NCI-H510A (cell line): ENCODE measurements at places on chromosomes 3 and 15.
A peak's percentile ranks its signal among the peaks of the same experiment; 100 is the strongest.

- no peak for DNase-seq
These were observed 207.7 kb downstream of the RYR3 start for GRCh38 chr15:33518421-33518820.

- DNase-seq: peak; percentile 81
These were observed at the start of gene P2RY1 for GRCh38 chr3:152834776-152835600. Gene P2RY1 (plus strand): TSS chr3:152835131. CDS start chr3:152835783, 652 bp downstream.

DNA sequence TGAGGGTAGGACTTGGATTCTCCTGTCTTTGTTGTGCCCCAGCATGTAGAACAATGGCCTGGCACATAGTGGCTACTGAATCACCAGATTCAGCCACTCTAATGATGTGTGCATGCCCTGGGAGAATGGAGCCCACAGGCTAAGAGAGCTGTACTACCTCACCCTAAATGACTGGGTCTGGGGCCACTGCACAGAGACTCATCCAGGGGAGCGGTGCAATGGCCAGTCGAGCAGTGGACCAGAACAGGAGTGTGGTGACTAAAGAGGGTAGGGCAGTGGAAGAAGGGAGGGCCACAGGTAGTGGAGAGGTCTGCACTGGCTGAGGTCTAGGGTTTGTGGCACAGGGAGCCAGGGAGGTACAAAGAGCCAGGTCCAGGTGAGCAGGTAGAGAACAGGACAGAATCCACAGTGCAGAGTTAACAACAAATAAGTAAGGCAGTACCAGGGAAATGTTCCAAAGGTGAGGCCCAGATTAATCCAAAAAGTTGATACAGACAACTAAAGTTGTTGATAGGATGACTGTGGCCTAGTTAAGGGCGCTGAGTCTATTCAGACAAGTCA lies 142.7 kb upstream of the ATP11B start:
- DNase-seq: no peak

DNA sequence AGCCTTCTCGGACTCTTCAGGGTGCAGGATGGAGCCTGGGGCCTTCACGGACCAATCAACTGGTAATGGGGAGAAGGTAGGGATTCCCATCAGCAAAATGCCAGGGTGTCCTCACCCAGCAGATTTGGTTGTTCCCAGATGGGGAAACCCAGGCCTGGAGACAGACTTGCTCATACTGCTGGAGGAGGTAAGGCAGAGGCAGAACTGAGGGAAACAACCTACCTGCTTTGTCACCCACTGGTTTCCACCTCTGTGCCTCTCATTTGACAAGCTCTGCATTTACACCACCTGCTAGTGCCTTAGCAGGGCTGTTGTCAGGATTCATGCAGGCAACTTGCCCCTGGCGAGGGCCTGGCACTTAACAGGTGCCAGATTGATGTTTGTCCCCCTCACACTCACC lies 15.9 kb downstream of the RHCG start:
- no peak for DNase-seq

GRCh38 chr3:74214286-74214685 lies 400.2 kb downstream of the CNTN3 start:
- no peak for DNase-seq
